Omental fat pad (tissue), 4 donors: ENCODE measurements at places on chromosomes 7 and 10. TPM values are rescaled to one million over a fixed set of nuclear protein-coding genes. Genes with fewer than 3 reads are reported as not detected.

DNA sequence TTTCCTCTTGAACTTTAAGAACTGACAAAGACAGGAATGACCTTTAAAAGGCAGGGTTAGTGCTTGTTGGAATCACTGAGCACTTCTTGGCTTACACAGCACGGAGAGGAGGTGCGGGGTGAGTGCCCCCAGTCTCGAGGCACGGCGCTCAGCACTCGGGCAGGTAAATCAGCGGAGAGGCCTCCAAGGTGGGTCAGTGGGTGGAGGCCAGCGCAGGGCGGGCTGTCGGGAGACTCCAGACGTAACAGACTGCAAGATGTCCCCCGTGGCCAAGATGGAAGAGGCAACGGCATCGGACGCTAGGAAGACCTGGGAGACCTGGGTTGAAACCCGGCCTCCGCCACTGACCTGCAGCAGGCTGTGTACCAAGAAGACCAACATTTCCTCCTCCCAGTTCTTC, 149.4 kb downstream of the MAD1L1 start:
- no peak for DNase-seq

DNA sequence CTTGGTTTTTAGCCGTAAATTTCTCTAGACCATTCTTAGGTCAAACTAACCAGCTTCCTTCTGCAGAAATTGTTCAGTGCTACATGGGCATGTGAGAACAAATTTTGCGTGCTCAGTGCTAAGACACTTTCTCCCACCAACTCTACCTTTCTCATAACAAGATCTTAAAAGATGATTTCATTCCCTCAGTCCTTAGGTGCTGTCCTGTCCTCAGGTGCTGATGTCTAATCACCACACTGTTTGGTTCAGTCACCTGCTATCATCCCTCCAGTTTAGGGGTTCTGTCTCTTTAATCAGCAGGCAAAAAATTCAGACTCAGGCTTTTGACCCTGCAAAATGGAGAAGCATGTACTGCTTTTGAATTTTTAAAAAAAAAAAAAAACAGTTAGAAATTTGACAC, 227.5 kb upstream of the YAE1 start:
- DNase-seq: no peak

GRCh38 chr7:155234158-155234492, 63.6 kb upstream of the INSIG1 start:
- no peak for DNase-seq

DNA sequence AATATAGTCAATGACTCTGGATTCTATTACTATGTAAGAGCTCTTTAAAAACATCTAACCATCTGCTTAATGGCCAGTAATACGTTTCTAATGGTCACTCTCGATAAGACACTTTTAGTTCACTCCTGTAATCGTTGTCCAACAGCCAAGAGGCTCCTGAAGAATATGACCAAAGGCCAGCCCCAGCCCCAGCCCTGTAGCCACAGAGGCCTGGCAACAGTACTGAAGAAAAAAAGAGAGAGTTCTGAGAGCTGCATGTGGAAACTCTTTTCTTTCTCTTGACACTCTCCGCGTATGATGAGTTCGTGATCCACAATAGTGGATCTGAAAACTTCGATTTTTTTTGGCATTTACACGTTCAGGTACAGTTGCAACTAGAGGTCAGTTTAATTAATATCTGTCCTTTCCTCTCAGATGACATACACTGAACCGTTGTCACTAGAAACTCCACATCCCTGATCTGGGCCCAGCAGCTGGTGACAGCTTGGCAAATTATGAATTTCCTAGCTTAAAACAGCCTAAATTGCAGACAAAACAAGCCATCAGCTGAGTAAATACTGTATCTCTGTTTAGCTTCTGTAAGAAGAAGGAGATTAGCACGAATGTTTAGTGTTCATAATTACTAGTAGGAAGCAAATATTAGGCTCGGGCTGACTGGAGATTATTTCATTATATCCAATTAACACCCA, 456.7 kb downstream of the LRMDA start:
- no peak for DNase-seq

DNA sequence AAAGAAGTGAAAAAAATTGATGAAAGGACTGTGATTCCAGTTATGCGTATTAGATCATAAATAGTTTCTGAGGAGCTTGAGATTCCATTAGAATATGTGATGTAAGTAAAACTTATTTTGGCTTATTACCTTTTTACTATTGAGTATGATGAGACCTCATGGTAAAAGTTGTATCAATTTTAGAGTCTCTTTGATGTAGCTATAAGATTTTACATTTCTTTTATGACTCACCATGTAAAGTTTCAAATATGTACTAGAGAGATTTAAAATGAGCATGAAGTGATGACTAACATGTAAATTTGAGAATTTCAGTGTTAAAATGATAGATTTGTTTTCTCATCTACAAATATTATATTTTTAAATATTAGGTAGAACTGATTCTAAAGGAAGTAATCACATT, 276.5 kb downstream of the OTUD1 start:
- no peak for DNase-seq

DNA sequence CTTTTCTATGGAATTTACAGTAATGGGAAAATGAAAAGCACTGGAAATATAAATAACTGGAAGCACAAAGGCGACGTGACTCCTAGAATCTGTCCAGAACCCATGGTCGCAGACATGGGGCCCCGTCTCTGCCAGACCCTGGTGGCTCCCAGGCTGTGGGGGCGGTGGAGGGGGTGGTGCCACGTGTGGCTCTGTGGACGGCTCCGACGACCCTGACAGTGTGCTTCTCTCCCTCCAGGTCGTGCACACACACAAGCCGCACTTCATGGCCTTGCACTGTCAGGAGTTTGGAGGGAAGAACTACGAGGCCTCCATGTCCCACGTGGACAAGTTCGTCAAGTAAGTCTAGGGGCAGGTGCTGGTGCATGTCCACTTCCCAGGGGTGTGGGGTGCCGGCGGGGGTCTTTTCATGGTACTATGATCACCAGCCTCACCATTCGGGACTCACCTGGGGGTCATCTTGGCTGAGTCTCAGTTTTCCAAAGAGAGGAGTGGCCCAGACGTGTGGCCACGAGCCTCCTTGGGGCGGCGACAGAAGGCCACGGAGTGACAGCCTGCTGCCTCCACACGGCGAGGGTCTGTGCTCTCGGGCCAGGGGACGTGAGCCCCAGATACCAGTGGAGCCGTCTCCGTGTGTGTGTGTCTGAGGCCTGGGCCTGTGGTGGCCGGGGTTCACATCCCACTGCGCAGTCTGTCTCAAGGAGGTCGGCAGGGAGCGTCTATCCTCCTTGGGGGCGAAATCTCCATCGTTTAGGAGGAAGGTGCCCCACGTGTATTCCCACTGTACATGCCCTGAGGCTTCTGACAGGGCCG, 108.2 kb downstream of the INPP5A start:
- DNase-seq: peak; percentile 17

DNA sequence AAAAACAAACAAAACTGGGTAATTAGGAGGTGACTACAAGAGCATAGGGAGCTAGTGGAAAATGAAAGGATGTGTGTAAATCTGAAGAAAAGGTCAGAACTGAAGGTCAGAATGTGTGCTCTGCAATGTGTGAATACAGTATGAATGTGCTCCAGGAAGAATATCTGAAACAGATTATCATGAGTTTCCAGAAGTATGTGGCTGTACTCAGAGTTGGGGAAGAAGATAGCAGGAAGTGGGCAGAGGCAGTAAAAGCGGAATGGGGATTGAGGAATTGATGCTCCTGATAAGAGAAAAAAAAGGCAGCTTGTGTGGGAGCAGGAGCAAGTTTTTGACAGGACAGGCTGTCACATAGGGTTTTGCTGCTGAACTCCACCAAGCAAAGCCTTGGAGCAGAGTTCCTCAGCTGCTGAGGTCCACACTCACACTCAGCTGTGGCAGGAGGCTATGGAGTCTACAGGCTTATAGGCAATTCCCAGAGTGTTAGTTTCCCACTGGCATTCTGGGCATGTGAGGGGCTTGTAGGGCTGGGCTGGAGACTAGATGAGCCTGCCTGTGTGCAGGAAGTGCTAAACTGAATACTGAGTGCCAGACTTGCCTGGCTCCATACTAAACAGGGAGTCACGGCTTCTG, 22.9 kb downstream of the H2AZ2 start:
- DNase-seq: no peak

GRCh38 chr10:133394064-133394663, at the start of gene MTG1:
Gene MTG1 (plus strand): TSS chr10:133394157. CDS start chr10:133394221, 64 bp downstream.
- peak; percentile 68 for DNase-seq

Gene AASS
- 66.6 TPM for total RNA-seq

- DNase-seq: no peak
Observed at GRCh38 chr7:37977243-37977642, 56.8 kb downstream of the EPDR1 start.

DNA sequence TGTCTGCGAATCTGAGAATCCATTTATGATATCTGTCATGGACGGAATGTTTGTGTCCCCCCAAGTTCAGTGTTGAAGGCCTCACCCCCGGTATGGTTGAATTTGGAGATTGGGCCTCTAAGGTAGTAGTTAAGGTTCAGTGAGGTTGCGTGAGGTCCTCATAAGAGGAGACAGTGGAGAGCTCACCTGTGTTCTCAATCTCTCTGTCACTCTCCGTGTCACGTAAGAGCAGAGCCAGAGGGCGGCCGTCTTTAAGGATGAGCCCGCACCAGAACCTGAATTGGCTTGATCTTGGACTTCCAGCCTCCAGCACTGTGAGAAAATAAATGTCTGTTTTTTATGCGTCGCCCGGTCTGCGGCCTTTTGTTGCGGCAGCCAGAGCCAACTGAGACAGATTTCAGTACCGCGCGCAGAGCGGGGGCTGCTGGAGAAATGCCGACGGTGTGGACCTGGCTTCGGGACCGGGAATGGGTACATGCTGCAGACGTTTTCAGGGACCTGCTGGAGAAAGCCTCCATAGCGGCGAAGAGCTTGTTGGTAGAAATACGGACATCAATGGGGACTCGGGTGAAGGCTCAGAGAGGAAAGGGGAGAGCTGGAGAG, 40.2 kb downstream of the WDR37 start:
- no peak for DNase-seq

DNA sequence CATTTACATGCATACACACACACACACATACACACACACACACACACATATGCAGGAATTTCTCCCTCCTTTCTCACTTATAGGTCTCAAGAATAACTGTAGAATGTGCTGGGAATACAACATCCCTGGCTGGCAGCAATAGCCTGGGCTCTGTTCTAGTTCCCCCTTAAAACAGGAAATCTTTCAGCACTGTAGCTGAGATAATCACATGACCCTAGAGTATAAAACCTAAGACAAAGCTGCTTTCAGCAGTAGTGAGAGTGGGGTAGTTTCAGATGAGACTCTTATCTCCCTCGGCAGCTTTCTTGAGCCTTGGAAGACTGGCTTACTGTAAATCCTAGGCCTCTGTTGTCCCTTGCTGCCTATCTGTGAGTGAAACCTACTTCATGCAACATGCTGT, 137.4 kb upstream of the AKR1E2 start:
- no peak for DNase-seq

Gene CADPS2
- 32.1 TPM for total RNA-seq

- DNase-seq: no peak
Observed at GRCh38 chr7:22447762-22448161, 52.2 kb downstream of the STEAP1B start.

- no peak for DNase-seq
Observed at GRCh38 chr10:4138146-4138721, 353.2 kb upstream of the KLF6 start.

Gene CYP2W1
- not detected for total RNA-seq

DNA sequence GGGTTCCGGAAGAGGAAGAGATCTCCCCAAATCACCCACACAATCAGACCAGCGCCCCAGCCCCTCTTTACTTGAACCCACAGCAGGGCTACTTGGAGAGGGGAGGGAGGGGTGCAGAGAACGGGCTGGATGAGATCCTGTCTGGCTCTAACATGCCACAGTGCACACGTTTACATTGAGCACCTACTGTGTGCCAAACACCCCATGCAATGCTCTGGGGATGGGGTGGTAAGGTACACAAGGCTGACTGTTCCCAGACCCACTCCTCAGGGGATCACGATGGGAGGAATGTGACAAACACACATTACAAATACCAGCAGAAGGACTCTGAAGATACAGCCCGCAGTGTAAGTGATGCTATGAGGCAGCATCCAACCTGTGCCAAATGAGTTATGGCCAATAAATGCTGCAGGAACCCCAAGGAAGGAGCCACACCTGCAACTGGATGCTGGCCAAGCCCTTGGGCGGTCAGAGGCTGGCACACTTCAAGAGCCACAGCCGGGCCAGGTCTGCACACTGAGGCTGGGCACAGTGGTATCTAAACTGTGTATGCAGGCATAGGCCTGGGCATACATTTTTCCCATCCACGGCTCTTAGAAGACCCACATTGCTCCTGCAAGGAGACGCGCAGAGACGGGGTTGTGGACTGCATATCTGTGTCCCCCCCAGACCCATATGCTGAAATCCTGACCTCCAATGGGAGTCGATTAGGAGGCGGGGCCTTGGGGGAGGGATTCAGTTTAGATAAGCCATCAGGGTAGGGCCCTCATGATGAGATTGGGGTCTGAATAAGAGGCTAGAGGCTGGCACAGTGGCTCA, 6.4 kb downstream of the SPOCK2 start:
- peak; percentile 9 for DNase-seq

Gene EVX1
- not detected for total RNA-seq

- no peak for DNase-seq
Observed at GRCh38 chr7:128933180-128933891, 4.4 kb upstream of the IRF5 start.

GRCh38 chr10:116743266-116744064, 1.1 kb upstream of the HSPA12A start:
- no peak for DNase-seq

GRCh38 chr7:131501422-131501821, 55.0 kb downstream of the PODXL start:
- no peak for DNase-seq

DNA sequence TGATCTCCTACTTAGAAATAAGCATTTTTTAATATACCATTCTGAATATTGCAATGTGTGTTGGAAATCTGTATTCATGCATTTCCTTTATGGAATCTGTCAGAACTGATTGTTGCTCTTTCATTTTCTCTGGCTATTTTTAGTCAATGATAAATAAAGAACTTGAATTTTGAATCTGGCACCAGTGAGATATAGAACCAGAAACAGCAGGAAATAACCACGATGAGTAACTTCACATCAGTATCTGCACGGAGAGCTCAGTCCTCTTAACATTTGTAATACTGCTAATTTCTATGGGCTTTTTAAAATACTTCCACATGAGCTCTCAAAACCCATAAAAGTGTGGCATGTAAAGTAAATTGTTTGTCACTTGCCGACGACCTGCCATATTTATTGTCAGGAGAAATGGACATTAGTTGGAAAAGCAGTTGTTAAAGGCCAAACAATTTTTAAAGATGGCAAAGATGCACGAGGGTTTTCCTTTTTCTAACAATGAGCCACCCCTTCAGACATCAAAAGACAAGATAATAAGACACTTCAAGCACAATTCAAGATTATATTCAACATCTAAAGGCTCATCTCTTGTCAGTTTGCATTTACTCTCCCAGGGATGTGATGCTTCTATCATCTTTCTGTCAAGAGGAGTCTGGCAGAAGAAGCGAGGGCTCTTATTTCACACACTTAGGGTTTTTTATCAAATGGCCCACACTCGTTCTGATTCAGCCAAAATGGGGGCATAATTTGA, 118.3 kb downstream of the POU6F2 start:
- no peak for DNase-seq

GRCh38 chr7:29154076-29154475, 7.7 kb upstream of the CPVL start:
- DNase-seq: no peak
